ENCODE measurements at places on chromosomes 16 and 17.
A peak's percentile ranks its signal among the peaks of the same experiment; 100 is the strongest.

DNA sequence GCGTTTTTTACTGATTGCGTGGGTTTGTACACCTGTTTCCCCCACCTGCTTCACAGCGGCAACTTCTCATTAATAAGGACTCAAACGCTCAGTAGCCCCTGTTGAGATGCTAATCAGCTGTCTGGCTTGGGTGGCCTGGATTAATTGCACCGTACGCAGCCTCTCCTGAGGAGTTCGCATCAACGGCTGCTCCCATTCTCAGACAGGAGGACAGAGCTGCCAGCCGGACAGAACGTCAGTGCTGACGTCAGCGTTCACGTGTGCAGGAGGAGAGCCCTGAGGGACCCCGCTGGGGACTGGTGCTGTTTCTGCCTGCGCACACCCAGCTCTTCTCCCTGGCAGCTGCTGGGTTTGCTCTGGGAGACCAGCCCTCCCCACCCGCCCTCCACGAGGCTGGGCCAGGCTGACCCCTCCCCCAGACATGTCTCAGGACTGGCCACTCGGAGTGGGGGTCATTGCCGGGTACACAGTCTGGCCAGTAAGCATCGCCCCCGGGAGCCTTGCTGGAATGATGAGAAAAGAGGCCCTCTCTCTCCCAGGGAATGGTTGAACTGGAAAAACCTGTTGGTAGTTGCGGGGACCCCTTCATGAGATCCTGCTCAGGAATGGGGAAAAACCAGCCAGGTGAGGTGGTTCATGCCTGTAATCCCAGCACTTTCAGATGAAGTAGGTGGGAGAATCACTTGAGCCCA, 5.7 kb upstream of the BANP start:
- DNase-seq, result no peak

GRCh38 chr17:47999582-47999981, 28.7 kb downstream of the CDK5RAP3 start:
- DNase-seq, result no peak

DNA sequence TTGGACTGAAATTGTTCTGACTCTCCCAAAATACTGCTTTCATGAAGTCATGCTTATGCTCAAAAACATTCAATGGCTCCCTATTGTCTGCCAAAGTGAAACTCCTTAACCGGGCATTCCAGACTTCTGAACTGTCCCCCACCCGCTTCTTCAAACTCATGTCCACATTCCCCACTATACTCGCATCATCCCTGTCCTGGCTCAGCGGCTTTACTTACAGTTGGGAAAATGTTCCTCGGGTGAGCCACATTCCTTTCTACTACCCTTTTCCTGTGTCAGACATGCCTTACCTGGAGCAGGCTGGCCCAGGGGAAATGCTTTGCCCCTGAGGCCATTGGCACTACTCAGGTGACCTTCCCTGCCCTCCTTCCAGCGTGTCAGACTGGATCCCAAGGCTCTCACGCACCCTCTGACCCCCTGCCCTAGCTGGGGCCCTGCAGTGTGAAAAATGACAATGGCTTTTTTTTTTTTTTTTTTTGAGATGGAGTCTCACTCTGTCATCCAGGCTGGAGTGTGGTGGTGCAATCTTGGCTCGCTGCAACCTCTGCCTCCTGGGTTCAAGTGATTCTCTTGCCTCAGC, 5.3 kb downstream of the CYGB start:
- no peak for DNase-seq

- DNase-seq, result no peak
These were observed 9.5 kb downstream of the ALOX15 start for GRCh38 chr17:4631836-4632580.

DNA sequence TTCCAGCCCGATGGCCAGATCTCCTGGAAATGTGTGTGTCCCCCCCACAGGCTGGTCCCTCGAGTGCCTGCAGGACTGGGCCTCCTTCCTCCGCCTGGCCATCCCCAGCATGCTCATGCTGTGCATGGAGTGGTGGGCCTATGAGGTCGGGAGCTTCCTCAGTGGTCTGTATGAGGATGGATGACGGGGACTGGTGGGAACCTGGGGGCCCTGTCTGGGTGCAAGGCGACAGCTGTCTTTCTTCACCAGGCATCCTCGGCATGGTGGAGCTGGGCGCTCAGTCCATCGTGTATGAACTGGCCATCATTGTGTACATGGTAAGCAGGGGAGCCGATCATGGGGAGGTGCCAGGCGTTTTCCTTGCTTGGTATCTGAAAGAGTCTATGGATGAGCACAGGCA, 22.1 kb downstream of the SLC47A1 start:
- DNase-seq, result no peak

DNA sequence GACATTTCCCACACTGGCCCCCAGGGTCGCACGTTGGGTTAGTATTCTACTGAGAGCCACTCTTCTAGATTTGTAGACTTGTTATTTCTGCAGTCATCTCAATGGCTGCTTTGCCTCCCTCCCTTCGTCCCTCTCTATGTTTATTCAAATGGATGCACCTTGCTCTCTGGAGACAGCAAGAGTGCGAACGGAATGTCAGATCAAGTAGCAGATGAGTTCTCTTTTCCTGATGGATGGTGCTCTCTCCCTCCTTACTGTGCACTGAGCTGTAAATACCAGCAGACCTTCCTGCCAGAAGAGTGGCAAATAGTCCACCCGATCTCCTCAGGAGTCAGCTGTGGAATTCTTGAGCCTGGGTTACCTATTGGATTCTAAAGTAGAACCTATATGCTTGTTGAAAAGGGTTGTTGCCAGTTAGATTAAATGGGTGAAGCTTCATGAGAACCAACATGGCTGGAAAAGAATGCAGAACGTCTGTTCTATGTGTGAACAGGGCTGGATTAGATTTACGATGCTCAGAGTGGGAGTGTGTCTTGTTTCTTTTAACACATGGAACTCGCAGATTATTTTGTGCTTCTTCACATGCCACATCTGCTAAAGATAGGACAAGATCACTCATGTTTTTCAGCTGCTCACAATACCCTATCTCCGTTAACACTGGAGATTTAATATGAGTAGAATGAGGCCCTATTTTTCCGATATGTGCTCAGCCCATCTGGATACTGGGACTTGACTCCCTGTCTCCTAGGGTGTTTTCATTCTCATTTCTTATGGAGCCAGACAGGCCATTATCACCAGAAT, 6.1 kb downstream of the GNAO1 start:
- DNase-seq, result no peak

DNA sequence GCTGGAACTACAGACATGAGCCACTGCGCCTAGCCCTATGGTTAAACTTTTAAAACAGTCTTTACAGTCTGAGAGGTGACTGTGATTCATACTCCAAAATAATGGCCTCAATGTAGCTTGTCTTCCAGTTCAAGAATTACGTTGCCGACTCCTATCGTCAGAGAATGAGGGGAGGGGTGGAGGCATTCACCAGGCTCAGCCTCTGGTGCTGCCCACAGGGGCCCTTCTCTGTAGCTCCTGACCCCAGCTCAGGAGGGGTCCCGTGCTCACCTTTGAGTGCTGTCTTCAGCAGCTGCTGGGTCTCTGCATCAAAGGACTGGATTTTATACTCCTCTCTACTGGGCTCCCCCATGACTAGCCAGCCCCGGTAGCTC, 1.2 kb downstream of the MIF4GD start:
- DNase-seq, result no peak

- no peak for DNase-seq
These were observed 9.3 kb downstream of the UBE2G1 start for GRCh38 chr17:4357030-4357628.

- no peak for DNase-seq
These were observed 298.0 kb downstream of the TMEM114 start for GRCh38 chr16:8292271-8292670.

DNA sequence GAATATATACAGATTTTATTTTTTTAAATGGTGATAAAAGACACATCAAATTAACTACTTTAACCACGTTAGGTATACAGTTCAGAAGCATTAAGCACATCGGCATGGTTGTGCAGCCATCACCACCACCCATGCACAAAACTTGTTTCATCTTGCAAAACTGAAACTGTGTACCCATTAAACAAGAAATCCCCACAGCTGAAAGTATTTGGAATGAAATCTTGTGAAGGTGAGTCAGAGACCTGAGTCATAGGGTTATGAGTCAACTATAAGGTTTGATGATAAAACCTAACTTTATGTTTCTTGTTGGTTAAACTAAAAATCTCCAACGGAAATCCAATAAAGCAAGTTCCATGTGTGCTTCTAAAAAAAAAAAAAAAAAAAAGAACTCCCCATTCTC, 561.6 kb upstream of the PSMD7 start:
- no peak for DNase-seq

- no peak for DNase-seq
These were observed 235.1 kb downstream of the CEP112 start for GRCh38 chr17:65956814-65957213.

DNA sequence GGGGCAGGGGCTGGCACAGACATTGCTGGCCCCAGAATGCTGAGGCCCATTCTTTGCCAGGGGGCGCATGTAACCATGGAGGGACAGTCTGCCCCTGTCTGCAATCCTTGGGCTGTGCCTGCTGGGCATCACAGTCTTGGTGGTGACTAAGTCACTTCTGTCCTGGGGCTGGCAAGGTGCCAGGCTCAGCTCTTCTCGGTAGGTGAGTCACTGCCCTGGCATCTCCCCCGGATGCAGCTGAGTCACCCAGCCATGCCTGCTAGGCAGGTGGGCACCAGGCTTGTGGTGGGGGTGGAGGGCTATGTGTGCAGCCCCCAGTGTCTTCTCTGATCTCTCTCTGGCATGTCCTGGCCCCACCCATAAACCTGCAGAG, 5.6 kb downstream of the RARA start:
- peak; percentile 57 for DNase-seq

DNA sequence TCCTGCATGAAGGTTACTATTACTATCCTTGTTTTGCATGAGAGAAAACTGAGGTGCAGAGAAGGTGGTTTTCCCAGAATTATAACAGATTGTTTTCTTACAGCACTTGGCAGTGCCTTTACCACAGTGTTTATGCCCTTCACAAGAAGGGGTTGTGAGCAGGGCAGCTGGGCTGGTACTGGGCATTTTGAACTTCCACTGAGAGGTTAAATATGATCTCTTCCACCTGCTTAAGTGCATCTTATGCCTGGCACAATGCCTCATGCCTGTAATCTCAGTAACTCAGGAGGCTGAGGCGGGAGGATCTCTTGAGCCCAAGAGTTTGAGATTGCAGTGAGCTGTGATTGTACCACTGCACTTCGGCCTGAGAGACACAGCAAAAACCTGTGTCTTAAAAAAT, 36.2 kb downstream of the NDE1 start:
- no peak for DNase-seq

DNA sequence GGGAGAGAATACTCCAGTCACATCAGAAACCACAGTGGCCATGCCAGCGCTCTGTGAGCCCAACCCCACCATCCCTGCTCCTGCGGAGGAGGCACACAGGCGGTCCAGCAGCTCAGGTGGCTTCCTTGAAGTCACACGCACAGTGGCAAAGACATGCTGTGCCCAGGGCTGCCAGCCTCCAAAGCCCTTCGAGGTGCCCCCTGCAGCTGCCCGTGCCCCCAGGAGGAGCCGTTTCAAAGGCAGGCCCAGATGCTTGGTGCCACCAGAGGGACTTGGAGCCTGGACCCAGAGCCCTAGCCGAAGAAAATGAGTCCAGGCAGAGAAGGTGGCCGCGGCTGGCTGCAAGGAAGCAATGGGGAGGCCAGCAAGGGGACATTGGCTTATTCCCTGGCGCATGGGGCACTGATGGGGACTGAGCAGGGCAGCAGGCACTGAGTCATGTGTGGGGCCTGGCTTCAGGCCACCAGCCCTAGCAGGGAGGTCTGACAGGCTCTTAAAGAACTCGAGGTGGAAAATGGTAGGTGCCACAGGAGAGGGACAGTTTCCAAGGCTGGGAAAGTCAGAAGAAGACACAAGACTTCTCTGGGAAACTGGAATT, 17.2 kb upstream of the CACNG1 start:
- DNase-seq, result no peak

GRCh38 chr16:79980650-79981521, 380.3 kb upstream of the MAF start:
- DNase-seq, result no peak

DNA sequence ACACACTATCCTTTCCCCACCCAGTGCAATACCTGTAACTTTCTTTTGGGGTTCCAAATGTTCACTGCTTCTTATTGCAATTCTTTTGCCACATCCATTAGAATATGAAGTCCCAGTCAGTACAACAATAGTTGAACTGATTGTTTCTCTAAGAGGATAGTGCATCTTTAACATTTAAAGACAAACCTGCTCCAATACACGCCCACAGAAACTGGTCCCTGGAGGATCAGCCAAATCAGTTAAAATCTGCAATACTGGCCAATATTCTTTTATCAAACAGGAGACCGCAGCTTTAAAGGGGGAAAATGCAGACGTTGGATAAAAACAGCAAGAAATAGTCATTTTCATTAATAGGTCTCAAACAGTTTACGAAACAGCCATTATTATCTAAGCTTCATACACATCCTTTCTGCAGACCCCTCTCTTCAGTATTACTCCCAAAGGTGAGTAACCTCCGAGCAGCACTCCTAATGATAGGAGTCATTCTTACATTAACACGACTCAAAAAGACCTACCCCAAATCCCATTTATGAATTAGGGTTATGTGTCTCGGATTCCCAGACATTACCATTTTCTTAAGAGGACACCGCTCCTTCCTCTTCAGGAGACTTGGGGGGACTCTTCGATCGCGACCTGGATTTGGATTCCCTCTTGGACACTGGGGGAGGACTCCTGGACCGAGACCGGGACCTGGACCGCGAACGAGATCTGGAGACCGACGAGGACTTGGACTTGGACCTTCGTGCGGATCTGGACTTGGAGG, 1.4 kb downstream of the SRSF2 start:
- DNase-seq, result no peak

DNA sequence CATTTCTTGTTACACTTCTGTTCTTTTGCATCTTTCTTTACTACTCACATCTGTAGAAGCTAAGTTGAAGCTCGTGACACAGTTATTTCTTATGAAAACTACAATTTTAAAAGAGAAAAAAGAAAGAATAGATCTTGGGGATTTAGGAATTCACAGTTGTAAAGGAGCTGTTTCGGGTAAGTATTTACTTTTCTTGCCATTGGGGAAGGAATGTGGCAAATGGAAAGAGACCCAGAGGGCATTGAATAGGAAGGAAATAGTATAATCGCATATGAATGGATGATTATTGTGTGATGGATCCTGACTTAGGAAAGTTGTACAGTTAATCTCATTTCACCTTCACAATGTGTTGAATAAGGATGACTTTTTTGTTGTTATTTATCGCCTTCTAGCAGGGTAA, 914.1 kb upstream of the CDH8 start:
- DNase-seq, result no peak

- DNase-seq, result no peak
These were observed at the start of gene CA7 for GRCh38 chr16:66844342-66845079. Gene CA7, plus strand, starts transcription at chr16:66844414. Its CDS starts 74 bp downstream, at chr16:66844488.

DNA sequence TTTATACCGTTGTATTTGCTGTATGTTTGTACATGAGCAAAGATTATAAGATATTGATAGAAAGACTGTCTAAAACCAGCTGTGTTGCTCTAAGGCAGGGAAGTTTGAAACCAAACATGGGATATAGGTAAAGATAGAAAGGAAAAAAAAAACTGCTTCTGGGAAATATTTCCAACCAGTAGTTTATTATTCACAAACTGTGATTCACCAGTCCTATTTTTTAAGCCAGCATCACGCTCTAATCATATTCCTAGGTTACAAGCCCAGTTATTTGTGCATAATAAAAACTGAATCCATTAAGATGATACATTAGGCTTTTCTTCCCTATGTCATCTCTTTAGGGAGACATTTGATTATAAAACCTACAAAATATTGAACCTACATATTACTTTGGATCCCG, 4.0 kb downstream of the ERN1 start:
- no peak for DNase-seq

GRCh38 chr16:52141871-52142270, 405.1 kb downstream of the TOX3 start:
- DNase-seq, result no peak

All from stimulated activated CD8-positive, alpha-beta memory T cell treated with anti-CD3 and anti-CD28 coated beads, Interleukin-15, amount 100 ng/mL, for 24 hours (primary cell).